ENCODE measurements at places on chromosomes 1 and 21.

DNA sequence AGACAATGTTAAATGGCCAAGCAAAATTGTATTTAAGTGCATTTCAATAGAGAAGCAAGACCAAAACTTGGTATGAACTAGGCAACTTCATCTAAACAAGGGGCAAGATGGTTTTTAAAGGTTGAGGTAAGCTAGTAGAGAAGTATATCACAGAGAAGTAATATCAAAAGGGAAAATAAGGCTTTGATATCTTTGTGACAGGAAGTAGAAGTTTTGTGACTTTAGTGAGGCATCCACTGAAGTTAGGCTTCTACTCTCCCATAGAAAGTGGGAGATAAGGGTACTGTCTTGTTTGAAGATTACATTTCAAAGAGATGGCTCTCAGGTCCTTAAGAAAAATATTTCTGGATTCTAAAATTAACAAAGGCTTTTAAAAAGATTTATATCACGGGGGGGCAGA, 8.9 kb downstream of the OR10T2 start:
- DNase-seq: no peak

DNA sequence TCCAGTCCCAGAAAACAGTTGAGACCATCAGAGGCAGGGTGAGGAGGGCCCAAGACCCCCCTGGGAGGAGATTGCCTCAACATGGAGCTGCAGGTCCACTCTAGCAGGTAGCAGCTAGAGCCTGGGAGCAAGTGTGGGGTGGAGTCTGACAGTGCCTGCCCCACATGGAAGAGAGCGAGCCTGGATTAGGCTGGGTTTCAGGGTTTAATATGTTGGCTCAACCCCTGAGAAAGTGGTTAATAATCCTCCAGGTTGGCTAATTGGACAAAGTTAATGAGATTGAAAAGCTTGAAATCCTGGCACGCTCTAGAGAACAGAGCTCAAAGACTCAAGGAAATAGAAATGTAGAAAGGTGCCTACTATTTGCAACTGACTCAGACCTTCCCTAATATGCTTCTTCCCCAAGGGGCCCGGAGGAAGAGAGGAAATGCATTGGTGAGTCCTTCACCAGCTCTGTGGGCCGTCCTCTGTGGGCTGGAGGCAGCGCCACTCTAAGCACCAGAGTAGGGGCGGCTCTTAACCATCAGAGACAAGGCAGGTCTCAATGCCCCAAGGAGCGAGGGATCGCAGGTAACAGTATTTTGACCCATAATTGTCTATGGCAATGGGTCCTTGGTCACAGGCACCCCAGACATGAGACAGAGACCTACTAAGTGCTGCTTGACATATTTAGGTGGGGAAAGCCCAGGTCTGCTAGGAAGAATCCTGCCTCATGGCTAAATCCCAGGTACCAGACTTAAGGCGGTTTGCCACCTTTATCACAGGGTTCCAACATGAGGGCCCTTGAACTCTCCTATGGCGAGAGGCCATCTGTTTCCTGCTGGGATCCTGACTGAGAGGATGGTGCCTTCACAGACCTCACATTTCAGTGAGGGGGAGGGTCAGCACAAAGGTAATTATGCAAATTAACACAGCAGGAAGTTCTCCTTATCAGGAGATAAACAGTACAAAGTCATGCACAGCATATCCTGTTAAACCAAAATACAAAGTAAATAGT, 33.8 kb downstream of the RSPH1 start:
- no peak for DNase-seq

DNA sequence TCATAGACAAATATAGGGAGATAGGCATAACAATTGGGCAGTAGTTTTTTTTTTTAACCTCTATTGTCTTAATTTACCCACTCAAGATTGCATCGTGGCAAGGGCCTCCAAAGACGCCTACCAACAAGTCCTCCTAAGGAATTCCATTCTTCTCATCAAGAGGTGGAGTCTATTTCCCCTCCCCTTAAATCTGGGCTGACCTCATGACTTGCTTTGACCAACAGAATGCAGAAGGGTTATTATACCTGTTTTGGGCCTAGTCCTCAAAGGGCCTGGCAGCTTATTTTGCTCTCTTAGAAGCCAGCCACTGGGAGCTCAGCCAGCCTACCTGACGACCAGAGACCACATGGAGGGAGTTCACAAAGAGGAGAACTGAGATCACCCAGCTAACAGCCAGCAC, 92.3 kb downstream of the COQ8A start:
- no peak for DNase-seq

DNA sequence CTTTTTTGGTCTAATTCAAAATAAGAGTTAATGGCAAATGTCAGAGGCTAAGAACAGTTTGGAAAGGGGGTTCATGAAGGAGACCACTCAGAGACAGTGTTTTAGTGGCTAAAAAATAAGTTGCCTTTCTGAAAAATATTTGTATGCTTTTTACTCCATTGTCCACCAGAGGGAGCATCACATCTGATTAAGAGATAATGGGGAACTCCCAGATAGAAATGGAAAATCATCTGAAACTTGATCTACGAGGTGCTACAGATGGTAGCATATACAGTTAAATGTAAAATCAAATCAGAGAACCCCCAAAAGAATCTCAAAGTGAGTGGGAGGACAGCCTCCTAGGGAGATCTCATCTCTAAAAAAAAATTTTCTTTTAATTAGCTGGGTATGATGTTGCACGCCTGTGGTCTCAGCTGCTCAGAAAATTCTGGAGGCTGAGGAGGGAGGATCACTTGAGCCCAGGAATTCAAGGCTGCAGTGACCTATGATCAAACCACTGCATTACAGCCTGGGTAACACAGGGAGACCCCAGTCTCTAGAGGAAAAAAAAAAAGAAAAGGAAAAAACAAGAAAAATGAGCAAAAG, 9.7 kb downstream of the SMYD3 start:
- no peak for DNase-seq

DNA sequence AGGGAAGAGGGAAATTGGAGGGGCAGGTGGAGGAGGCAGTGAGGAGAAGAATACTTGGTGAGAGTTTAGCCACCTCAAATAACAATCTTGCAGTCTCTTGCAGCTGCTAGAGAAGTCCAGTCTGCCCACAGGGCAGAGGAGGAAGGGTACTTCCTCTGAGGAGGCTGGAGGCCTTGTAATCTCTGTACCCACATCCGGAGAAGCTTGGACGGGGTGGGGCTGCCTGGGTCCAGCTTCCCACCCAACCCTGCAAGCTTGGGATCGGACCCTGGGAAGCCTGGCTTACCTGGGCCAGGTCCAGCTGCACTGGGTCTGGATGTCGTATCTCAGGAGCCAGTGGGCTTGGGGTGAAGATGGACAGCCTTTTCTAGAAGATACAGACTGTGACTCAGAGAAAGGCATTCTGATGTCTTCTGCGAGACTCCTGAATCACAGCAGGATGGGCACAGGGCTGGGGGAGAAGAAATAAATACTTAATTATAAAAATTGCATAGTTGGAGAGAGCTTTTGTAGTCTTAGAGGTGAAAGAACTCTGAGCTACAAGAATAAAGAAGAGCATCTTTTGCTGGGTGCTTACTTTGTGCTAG, 111.8 kb upstream of the JUN start:
- DNase-seq: no peak

GRCh38 chr1:226322986-226323385, 14.0 kb upstream of the LIN9 start:
- no peak for DNase-seq

DNA sequence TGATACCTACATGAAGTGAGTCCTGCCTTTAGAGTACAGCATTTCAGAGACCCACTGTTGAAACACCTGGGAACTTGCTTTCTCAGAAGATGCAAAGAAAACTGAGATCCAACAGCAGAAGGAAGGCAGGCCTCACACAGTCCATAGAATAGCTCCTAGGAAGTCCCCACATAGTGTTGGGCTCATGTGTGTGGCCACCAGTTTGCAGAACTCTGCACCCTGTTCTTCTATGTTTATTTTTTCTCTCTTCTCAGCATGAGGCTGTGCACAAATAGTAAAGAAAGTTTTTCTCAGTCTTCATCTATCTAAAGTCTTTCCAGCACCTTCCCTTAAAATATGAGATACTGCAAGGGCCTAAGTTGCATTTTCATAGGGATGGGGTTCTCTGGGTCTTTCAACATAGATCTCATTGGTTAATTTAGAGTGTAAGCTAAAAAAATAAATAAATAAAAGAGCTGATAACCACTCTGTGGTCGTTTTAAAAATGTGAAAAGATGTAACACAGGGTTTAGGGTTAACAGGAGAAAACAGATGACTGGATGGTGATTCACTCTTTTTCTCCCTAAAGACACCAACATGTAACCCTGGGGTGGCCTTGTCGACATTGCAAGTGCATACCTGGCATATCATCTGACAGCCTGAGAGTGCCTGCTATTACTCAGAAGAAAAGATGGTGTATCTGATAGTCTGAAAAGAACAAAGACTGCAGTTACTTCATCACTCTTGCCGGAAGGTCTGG, 94.6 kb downstream of the ZC3H11B start:
- DNase-seq: no peak

DNA sequence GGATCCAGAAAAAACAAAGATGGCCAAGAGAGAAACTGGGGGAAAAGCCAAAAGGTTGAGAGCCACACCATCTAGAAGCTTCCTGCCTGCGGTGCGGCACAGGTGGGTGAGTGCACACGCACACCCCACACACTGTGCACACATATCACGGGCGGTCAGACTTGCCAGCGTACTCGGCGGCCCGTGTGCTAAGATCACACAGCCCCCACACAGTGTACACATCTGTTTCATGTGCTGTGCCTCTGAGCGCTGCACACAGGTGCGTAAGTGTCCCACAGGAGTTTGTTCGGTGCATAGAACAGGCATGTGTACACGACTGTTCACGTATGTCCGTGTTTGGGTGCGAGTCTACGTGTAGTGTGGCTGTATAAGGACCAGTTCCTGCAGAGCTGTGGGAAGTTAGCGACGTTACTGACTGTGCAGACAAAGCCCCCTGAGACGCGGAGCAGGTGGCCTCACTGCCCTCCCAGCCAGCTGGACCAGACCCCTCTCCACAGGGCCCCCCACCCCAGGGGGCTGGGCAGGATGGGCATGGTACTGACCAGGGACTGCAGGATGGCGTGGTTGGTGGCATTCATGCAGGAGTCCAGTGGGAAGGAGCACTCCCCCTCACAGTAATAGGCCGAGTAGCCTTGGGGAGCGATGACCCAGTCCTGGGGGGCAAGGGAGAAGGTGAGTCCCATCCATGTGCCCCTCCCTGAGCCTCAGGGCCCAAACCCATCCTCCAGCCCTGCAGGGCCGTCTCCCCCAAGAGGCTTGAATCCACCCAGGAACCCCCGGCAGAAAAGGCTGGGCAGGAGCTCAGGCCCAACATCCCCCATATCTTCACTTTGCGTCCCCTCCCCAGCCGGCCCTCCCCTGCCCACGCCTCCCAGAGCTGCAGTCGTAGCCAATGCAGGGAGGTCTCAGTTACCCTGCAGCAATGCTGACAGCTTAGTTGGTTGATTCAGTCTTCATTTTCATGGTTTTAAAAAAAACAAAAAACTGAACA, 8.3 kb downstream of the OXCT2 start:
- DNase-seq: no peak

All from activated CD4-positive, CD25-positive, alpha-beta regulatory T cell treated with anti-CD3 and anti-CD28 coated beads, Interleukin-2, amount 50 U/mL, for 72 hours (primary cell).